Sigmoid colon (tissue), 7 donors: ENCODE measurements at places on chromosomes 12 and 14.

DNA sequence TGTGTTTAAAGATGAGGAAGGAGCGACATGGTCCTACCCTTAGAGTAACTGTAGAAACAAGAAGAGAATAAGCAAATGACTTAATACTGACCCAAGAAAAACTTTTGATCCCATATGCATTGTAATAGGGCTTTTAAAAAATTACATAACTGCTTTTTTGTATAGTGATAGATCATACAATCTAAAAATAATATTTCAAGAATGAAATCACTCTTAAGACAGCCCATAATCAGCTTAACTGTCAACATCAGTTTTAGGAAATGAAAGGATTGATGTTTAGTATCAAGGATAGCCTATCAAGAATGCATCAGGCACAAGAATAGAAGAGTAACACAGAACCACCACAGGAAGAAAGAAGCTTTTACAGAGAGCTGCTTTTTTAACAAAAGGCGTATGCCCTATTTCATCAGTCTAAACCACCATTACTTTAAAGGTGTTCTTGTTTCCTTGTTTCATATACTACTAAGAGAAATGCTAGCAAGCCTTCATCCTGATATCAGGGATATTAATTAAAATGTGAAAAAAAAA lies 64.5 kb downstream of the MARK3 start:
- peaks cover 5% of the 10 kb centered on the region for H3K36me3 ChIP-seq
- no peak for DNase-seq
- no peak overlapping the region for H3K4me3 ChIP-seq
- H3K27ac ChIP-seq: no peak overlapping the region
- H3K27me3 ChIP-seq: no peaks in the 10 kb centered on the region

GRCh38 chr14:73393375-73393774 lies 65.0 kb downstream of the NUMB start:
- H3K36me3 ChIP-seq: no peaks in the 10 kb centered on the region
- H3K27me3 ChIP-seq: no peaks in the 10 kb centered on the region
- H3K27ac ChIP-seq: no peak overlapping the region
- no peak for DNase-seq

- no peaks in the 10 kb centered on the region for H3K36me3 ChIP-seq
- H3K27ac ChIP-seq: no peak overlapping the region
- H3K27me3 ChIP-seq: no peaks in the 10 kb centered on the region
- no peaks in the 10 kb centered on the region for H3K4me1 ChIP-seq
- no peak overlapping the region for H3K4me3 ChIP-seq
Observed at GRCh38 chr14:62709773-62710172, 335.5 kb downstream of the KCNH5 start.

DNA sequence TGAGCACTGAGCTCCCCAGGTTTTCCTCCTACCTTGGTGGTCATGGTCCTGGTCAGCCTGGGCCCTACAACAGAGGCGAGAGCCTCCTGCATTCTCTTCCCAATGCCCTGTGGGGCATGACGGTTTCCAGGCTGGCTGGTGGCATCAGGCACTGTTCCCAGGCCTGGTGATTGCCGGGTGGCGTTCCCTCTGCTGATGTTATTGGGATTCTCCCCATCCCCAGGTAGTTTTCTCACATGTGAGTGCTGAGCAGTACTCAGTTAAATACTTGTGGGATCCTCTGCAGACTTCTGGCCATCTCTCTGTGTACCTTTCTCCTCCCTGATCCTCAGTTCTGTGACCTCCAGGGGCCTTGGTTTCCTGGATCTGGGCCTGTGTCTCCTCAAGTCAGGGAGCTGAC lies 15.8 kb downstream of the C1R start:
- H3K36me3 ChIP-seq: peaks cover 15% of the 10 kb centered on the region
- no peaks in the 10 kb centered on the region for H3K27me3 ChIP-seq
- H3K27ac ChIP-seq: no peak overlapping the region
- H3K4me1 ChIP-seq: peaks cover 19% of the 10 kb centered on the region
- DNase-seq: no peak

DNA sequence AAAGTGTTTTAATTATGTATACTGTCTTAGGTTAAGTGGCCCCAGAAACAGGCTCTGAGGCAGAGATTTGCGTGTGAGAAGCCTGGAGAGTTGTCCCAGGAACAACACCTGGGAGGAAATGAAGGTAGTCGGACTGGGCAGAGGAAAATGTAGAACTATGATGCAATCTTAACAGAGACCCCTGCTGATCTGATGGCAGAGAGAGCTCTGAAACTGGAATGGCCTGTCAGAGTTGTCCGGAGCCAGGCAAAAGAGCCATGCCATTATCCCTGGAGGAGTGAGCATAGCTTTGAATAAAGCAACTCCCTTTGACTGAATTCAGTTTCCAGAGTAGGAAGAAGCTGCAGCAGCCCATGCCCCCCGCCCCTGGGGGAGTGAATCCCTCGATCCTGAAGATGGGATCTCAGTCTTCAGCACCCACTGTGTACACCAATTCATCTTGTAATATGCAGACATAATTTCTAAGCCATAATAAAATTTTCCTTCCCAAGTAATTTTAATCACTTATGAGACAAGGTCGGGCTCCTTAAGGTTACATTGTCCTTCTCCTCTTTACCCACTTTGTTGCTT lies 264.8 kb downstream of the PDZRN4 start:
- H3K4me1 ChIP-seq: peaks cover 3% of the 10 kb centered on the region
- H3K27me3 ChIP-seq: no peaks in the 10 kb centered on the region
- H3K27ac ChIP-seq: no peak overlapping the region
- H3K4me3 ChIP-seq: no peak overlapping the region
- DNase-seq: no peak

DNA sequence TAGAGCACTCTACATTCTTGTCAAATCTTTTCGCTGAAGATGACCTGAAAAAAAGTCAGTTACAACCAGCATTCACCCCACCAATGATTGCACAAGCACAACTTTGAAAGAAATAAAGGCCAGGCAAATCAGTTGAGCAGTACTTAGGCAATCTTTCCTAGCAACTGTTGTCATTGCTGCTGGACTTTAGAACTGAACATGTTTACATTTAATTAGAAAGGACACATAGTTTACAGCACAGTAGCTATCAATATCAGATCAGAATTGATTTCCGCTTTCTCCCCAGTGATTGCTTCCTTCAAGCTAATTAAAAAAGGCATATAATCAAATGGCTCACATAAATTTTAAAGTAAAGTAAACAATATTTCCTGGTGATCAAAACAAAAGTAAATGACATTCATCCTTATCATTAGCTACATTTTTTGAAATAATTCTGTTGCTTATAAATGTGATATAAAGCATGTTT lies 128.4 kb downstream of the FOXA1 start:
- no peak overlapping the region for H3K27ac ChIP-seq
- no peaks in the 10 kb centered on the region for H3K27me3 ChIP-seq
- H3K36me3 ChIP-seq: no peaks in the 10 kb centered on the region
- DNase-seq: no peak
- H3K4me3 ChIP-seq: no peak overlapping the region

DNA sequence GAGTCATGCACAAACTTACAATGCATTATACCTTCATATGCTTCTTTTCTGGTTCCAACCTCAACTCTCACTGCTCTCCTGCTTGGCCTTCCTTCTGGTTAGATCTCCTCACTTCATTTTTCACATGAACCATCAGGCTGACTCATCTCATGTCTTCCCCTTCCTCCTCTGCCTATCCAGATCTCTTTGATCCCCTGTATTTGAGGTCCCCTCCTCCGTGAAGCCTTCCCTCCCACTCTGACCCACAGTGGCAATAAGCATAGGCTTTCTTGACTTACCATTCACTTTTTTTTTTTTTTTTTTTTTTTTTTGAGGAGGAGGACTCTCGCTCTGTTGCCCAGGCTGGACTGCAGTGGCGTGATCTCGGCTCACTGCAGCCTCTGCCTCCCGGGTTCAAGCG lies 14.7 kb upstream of the ASIC1 start:
- no peak overlapping the region for H3K27ac ChIP-seq
- H3K36me3 ChIP-seq: no peaks in the 10 kb centered on the region
- no peaks in the 10 kb centered on the region for H3K4me1 ChIP-seq
- H3K27me3 ChIP-seq: no peaks in the 10 kb centered on the region

DNA sequence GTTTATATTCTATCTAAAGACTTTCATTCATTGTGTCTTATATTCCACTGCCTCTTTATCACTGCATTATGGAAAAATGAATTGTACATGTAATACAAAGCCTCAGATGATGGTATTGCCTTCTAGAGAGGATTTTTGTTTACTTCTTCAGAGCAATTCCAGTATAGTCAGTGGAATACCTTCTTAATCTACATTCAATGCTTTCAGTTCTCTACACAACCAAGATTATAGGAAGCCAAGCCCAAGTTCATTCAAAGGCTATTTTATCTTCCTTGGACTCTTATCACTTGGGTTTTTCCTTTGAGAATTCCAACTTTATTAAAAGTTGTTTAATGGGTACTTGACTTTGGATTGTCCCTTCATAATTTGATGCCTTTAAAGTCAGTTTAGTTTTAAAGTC lies 1971.0 kb upstream of the FLRT2 start:
- H3K27ac ChIP-seq: no peak overlapping the region
- H3K27me3 ChIP-seq: no peaks in the 10 kb centered on the region
- no peak overlapping the region for H3K4me3 ChIP-seq

DNA sequence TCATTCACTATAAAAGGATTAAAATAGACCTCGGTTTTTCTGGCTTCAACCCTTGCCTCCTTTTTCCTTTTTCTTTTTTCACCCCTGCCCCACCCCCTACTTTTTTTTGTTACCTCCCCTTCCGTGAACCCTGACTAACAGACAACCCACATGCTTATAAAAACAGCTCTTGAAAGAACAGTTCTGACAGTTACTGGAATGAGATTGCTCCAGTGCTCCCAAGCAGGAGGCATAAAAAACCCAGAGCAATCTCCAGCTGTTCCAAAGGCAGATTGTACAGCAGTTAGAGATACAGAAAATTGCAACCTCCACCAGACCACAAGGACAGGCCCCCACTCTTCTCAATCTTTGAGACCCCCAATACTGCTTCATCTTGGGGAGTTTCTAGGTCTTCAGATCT lies 29.9 kb upstream of the TMEM260 start:
- H3K36me3 ChIP-seq: no peaks in the 10 kb centered on the region
- no peak overlapping the region for H3K27ac ChIP-seq
- no peak for DNase-seq
- peaks cover 4% of the 10 kb centered on the region for H3K27me3 ChIP-seq

- H3K36me3 ChIP-seq: no peaks in the 10 kb centered on the region
- no peak overlapping the region for H3K4me3 ChIP-seq
- no peak for DNase-seq
- H3K4me1 ChIP-seq: peaks cover 33% of the 10 kb centered on the region
- no peaks in the 10 kb centered on the region for H3K27me3 ChIP-seq
Observed at GRCh38 chr12:88144546-88145468, 2.7 kb downstream of the TMTC3 start.

- no peaks in the 10 kb centered on the region for H3K27me3 ChIP-seq
- no peaks in the 10 kb centered on the region for H3K36me3 ChIP-seq
- H3K27ac ChIP-seq: peak overlapping the region; percentile 24
- no peak overlapping the region for H3K4me3 ChIP-seq
Observed at GRCh38 chr14:32414808-32415255, 85.7 kb downstream of the AKAP6 start.

GRCh38 chr12:100356644-100357223 lies at the start of gene SLC17A8:
SLC17A8 (plus strand) TSS chr12:100357074; CDS start chr12:100357392, 318 bp downstream.
- no peak for DNase-seq
- H3K27ac ChIP-seq: no peak within 1 kb of the TSS
- H3K27me3 ChIP-seq: no peaks in the 10 kb centered on the region
- no peaks in the 10 kb centered on the region for H3K36me3 ChIP-seq

- no peaks in the 10 kb centered on the region for H3K4me1 ChIP-seq
- H3K4me3 ChIP-seq: no peak overlapping the region
- H3K27me3 ChIP-seq: no peaks in the 10 kb centered on the region
- H3K27ac ChIP-seq: no peak overlapping the region
- DNase-seq: no peak
Observed at GRCh38 chr12:78835493-78835892, 29.1 kb upstream of the SYT1 start.

DNA sequence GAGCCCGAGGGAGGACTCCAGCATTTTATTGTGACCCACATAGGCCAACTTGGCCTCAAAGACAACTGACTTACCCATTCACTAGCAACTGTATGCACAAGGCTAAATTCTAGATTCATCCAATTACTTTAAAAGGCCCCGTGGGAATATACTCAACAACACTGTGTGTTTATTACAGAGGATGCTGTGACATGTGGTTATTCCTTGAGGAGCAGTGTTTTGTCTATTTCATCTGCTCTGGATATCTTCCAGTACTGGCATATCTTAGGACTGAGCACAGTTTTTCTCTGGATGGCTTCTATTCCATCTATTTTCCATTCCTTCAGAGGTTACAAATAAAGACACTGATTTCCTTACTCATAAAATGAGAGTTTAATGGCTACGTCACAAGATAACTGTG lies 87.2 kb upstream of the KRAS start:
- H3K27me3 ChIP-seq: no peaks in the 10 kb centered on the region
- H3K27ac ChIP-seq: no peak overlapping the region
- peaks cover 9% of the 10 kb centered on the region for H3K4me1 ChIP-seq
- no peak overlapping the region for H3K4me3 ChIP-seq
- no peak for DNase-seq
